Foreskin keratinocyte (primary cell): ENCODE measurements at places on chromosomes 13 and 19. TPM values are rescaled to one million over a fixed set of nuclear protein-coding genes. Genes with fewer than 3 reads are reported as not detected.

The SUGP1 gene
- 28.9 and 32.4 TPM in 2 replicates for polyA plus RNA-seq

- no peak for DNase-seq
Observed at GRCh38 chr19:35297515-35297848, 5.5 kb downstream of the MAG start.

GRCh38 chr19:4456476-4456842 is 1.1 kb downstream of the UBXN6 start:
- peak; percentile 63 for DNase-seq

The ZNF841 gene
- polyA plus RNA-seq, result 1.1 and 1.2 TPM in 2 replicates

The GRIN2D gene
- polyA plus RNA-seq, result 0.26 and 0.41 TPM in 2 replicates

DNA sequence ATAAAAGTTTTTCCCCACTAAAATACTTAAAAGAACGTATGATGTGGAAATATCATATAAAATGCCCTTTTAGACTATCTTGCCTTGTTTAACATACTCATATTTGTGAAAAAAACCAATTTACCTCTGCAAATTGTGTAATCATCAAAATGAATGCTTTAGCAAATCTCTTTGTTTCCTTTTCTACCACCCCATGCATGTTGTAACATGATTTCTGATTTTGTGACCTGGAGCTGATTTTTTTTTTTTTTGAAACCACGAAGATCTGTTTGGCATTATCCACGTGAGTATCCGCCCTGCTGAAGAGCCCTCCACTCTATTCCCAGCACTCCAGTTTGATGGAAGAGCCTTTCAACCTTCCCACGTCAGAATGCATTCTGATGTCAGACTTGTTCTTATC is 245.8 kb upstream of the NBEA start:
- peak; percentile 14 for DNase-seq

DNA sequence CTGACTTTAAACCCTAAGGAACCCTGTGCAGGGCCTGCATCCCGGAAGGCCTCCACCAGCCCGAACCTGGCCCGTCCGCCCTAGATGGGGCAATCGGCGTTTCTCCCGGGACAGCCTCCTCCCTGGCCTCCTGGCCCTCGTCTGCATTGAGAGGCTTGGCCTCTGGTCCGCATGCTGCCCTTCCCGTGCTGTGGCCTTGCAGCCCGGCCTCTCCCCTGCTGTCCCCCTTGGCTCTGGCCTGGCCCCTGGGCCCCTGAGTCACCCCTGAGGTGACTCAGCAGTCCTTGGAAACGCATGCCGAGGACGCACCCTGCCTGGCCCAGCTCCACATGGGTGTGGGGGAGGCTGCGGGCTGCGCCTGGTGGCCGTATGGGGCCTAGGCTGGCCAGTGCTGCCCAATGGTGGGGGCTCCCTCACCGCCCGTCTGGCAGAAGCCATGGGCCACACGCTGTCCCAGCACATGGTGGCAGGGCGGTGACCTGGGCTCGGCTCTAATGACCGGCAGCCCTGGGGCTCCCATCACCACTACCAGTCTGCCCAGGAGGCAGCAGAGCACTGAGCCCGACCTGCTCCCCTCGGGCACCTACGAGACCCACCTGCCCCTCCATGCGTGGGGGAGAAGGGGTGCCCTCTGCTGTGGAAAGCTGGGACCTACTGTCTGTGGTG is 25.7 kb downstream of the SH3GL1 start:
- DNase-seq, result peak; percentile 65

DNA sequence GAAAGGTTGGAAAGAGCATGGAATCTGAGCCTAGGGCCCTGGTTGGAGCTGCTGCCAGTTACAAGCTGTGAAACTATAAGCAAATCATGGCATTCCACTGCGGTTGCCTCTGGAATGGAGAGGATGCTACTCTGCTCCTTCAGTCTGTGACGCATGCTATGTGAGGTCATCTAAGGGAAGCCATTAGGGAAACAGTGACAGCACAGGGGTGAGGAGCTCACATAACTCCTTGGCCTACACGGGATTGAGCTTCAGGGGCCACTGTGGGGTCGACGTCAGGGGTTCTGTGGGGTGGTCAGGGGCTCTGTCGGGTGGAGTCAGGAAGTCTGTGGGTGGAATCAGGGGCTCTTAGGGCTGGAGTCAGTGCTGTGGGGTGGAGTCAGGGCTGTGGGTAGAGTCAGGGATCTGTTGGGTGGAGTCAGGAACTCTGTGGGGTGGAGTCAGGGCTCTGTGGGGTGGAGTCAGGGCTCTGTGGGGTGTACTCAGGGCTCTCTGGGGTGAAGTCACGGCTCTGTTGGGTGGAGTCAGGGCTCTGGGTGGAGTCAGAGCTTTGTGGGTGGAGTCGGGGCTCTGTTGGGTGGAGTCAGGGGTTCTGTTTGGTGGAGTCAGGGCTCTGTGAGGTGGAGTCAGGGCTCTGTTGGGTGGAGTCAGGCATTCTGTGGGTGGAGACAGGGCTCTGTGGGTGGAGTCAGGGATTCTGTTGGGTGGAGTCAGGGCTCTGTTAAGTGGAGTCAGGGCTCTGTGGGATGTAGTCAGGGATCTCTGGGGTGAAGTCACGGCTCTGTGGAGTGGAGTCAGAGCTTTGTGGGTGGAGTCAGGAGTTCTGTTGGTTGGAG is 35.8 kb upstream of the MEDAG start:
- DNase-seq, result no peak

The TNNT1 gene
- polyA plus RNA-seq, result 157 and 208 TPM in 2 replicates

GRCh38 chr19:6039566-6040225 is 61.8 kb upstream of the RANBP3 start:
- DNase-seq, result no peak

The PGLYRP2 gene
- not detected in 2 replicates for polyA plus RNA-seq

DNA sequence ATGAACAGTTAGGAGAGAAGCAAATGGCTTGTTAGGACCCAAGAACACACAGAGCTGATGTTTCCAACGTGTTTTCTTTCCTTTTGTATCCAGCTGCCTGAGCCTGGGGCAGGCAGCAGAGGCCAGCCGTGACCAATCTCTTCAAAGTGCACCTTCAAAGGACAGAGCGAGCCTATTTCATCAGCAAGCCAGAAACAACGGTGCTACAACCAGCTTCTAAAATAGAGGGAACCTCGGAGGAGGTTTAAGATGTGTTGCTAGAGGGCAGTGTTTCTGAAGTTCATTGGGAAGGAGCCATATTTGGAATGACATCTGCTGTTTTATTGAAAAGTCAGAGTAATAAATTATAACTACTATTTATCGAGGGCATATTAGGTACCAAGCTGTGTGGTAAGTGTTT is 56.2 kb upstream of the RFC3 start:
- DNase-seq, result peak; percentile 11

DNA sequence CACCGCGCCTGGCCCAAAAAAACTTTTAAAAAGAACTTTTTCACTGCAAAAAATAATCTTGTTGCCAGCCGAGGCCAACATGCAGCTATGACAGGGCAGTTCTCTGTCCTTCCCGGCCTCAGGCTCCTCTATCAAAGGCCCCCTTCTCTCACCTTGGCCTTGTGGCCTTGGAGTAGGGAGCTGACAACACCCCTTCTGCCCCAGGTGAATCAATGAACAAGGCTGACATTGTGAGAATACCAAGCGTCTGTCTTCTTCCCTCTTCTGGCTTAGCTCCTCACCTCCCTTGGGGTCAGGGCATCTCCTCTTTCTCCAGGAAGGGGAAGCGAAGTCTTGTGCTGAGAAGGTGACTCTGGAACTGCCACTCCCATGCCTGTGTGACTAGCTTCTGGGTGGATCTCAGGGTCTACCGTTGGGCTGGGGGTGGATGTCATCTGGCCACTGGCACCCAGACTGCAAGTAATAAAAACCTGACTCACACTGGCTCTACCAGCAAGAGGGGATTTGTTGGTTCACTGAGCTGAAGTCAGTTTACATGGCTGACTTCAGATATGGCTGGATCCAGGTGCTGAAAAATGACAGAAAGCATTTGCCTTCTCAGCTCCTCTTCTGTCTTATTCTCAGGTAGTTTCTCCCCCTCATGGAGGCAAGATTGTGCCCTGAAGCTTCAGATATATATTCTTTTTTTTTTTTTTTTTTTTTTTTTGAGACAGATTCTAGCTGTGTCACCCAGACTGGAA is 6.3 kb downstream of the C19orf38 start:
- no peak for DNase-seq

GRCh38 chr13:94860981-94861407 is 148.6 kb upstream of the SOX21 start:
- peak; percentile 2 for DNase-seq

DNA sequence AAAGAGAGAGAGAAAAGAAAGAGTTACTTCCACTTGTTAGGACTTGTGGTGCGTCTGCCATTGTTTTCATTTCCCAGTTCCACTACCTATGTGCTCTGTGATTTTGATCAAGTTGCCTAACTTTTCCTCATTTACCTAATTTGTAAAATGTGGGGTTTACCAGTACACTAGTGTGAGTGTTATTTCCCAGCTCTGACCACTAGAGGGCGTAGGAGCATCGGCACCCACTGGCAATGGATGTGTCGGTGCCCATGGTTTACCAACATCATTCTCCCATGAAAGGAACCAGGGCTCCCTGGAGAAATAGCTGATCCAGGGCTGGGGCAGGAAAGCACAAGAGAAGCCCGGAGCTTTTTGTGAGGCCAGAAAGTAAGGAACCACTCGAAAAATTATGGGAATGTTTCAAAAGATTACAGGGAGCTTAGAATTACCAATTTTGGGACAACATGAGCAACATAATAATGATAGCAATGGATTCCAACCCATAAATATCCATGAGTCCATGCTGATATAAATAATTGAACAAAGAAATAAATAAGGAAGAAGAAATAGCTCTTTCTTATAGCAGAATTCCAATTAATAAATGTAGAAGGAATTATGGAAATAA is 15.1 kb upstream of the CEACAM4 start:
- no peak for DNase-seq

The PEG3 gene
- polyA plus RNA-seq, result 0.06 and 0.07 TPM in 2 replicates

GRCh38 chr19:38729653-38730469 is 14.4 kb downstream of the CAPN12 start:
- DNase-seq, result peak; percentile 35

DNA sequence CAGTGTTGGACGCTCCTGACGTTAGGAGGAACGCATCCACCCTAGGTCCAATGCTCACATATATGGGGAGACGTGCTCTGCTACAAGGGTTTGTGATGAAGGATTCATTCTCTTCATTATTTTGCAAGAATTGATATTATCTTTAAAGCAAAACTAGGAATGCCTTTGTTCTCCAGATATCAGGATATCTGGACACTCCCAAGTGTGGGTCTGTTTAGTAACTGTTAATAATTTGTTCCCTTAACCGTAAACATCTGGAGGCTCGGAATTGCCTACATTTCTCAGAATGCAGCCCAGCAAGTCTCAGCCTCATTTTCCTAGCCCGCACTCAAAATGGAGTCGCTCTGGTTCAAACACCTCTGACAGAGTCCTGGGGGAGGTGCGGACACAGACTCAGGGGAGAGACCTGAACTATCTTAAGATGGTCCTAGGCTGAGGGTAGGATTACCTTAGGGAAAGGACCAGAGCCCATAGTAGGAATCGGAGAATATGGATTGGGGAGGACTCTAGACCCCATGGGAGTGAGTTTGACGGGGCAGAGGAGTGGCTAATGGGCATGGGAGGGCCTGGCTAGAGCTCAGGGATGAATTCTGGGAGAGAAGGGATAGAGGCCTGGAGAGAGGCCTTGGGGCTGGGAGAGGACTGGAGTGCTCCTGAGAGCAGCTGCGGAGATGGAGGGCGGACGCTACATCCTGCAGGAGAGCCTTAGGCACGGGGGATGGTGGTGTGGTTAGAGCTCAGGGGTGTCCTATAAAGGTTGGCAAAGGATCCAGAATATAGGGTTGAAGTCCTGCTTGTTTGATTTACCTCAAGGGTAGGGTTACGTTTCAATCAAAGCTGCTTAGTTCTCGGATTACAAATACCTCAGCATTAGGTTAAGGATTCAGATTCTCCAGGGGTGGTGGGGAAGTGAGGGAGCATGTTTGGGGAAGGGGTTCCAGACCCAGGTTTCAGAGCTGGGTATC is 43.2 kb downstream of the ZNF331 start:
- no peak for DNase-seq

DNA sequence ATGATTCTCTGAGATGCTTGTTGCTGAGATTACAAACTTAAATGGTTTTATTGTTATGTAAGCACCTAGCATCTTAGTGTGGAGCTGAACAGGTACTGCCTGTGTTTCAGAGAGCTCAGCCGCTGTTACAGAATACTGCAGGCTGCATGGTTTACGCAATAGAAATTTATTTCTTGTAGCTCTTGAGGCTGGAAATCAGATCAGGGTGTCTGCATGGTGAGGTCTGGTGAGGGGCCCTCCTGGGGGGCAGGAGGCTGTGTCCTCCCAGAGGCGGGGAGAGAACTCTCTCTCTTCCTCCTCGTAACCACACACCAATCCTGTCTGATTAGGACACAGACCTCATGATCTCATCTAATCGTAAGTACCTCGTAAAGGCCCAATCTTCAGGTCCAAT is 13.1 kb downstream of the ATP11A start:
- no peak for DNase-seq

The AZU1 gene
- polyA plus RNA-seq, result 0.03 TPM in 1 of 2 replicates, not detected in the other

The ZNF580 gene
- 20.4 and 23.2 TPM in 2 replicates for polyA plus RNA-seq

The TNNI3 gene
- 8.9 and 9.1 TPM in 2 replicates for polyA plus RNA-seq

GRCh38 chr13:93502071-93502470 is 275.5 kb downstream of the GPC6 start:
- no peak for DNase-seq

The MICOS13 gene
- 142 and 152 TPM in 2 replicates for polyA plus RNA-seq

DNA sequence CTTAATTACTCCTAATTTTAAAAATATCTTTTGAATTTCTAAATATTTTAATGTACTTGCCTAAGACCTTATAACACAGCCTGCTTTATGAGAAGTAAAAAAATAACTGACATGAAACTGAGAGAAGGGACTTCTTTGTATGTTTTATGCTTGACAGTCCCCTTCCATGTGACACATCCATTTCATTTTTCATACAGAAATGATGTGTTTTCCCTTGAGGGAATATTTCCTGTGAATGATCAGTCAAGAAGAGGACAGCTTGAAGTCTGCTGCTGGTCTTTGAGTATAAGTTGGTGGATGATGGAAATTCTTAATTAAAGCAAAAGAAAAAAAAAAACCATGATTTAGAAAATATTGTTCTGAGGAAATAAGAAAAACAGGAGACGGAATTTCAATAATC is 230.4 kb upstream of the KLHL1 start:
- no peak for DNase-seq

DNA sequence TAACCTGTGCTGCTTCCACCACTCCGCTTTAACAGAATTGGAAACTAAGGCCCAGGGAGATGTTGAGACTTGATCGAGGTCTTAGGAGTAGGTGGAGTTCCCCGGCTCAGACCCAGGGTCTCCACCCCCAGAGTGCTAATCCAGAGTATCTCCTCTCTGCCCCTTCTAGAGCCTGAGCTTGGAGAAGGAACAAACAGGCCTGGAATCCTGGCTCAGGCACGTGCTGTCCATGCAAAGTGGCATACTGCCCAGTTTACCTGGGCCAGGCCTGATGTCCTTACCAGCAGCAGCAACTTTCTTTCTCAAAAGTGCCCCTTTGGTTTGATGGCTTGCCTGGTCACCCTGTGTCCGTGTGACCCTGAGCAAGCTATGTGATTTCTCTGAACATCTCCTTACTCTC is 3.7 kb downstream of the SYNGR4 start:
- DNase-seq, result no peak

GRCh38 chr13:106683179-106683578 is 115.2 kb upstream of the ARGLU1 start:
- DNase-seq, result no peak
